T-cell (primary cell): ENCODE measurements at places on chromosomes 7 and 10. TPM values are rescaled to one million over a fixed set of nuclear protein-coding genes. Genes with fewer than 3 reads are reported as not detected.

DNA sequence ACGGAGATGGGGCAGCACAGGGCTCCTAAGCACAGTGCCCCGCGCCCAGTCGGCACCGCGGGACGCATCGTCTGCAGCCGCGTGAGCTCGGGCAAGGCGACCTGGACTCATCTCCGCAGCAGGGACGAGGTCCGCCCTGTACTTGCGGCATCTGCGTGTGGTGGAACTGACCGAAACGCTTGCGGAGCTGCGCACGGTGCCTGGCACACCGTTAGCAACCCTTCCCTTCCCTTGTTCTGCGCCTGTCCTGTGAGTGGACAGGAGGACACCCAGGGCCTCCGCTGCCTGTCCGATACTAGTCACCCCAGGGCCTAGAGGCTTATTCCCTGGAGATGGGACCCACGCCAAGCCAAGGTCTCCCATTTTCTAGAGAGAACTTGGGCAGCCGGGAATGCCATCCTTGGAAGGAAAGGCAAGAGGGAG is 98.5 kb downstream of the WDR11 start:
- H3K36me3 ChIP-seq: no peaks in the 10 kb centered on the region
- H3K27me3 ChIP-seq: peaks cover 26% of the 10 kb centered on the region
- no peaks in the 10 kb centered on the region for H3K4me1 ChIP-seq

DNA sequence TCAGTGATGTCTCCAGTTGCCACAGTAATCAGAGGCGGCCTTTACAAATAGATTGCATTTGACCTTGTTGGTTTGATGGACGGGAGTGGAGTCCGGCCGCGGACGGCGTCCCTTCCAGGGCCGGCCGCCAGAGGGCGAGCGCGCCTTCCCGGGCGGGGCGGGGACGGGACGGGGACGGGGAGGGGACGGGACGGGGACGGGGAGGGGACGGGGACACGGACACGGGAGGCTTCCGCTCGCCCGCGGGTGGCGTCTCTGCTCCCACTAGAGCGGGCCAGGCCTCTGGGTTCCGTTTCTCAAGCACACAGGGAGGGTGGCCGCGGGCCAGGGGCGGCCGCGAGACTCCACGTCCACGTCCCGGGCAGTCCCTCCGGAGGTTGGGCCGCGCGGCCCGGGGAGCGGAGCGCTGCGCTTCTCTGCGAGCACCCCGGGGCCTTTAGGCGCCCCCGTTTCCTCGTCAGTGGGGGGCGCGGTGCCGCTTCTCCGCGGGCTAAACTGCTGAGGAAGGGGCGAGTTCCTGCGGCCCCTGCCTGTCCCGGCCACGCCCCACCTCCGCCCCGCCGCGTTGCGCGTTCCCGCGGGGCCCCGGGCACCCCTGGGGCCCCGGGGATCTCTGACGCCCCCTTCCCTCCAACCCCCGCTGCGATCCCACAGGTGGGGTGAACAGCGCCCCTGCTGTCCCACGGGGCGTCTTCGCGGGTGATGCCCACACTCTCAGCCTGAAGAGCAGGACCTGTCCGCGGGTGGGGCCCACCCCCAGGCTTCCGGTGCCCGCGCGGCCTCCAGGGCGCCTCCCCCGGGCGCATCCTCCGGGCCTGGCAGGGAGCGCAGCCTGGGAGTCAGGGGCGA is 84.2 kb upstream of the MKI67 start:
- H3K4me1 ChIP-seq: peaks cover 26% of the 10 kb centered on the region
- peak overlapping the region; percentile 34 for H3K27ac ChIP-seq
- H3K4me3 ChIP-seq: peak overlapping the region; percentile 74
- no peaks in the 10 kb centered on the region for H3K36me3 ChIP-seq

Gene SFTPD
- 0.79 TPM for total RNA-seq

Gene ANKRD2
- not detected for total RNA-seq
